ENCODE measurements at places on chromosomes 3 and 15.

- DNase-seq, result no peak
Measured at GRCh38 chr15:60568914-60569391, 90.0 kb upstream of the ICE2 start.

DNA sequence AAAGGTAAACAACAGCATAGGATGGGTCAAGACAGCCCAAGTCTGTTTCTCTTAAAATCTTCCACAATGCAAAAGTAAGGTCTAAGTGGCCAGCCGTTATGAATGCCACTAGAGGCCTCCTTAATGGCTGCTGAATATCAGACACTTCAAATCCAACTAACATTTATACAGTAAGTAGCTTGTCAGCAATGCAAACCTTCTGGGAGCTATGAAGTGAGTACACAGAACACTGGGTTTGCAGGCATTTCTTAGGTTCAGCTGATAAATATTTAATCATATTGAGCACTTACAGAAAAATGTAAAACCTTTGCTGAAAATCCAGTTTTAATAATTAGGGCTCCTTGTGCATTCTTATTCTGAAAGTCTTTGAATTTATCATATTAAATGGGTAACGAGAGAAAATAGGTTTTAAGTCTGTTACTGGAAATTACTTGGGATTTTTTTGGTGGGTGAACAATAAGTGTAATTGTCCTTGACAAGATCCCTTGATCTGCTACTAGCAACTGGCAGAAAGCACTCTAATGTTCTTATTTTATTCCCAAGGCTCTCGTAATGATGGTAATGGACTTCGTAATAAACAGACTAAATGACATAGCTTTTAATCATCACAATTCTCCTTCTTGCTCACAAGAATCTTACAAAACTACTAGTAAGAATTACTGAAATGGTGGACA, 141.7 kb upstream of the GPR149 start:
- DNase-seq, result no peak

GRCh38 chr3:115790759-115791158, 167.4 kb downstream of the GAP43 start:
- no peak for DNase-seq

- DNase-seq, result no peak
Measured at GRCh38 chr15:59157840-59158700, 48.6 kb upstream of the LDHAL6B start.

DNA sequence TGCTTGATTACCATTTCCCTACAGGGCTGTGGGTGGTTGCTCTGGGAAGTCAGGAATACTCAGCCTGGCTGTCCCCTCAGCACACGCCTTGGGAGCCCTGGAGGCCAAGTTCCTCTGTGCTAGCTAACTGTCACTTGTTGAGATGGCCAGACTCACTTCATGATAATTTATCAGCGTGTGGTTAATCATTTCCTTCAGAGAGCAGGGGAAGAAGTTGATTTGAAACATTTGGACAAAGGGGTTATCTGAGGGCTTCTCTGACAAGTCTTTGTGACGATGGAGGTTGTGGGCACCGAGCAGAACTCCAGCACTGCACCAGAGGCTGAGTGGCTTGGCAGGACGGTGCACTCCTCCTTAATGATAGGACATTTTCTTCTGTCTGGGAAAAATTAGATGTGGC, 61.9 kb downstream of the WHAMM start:
- no peak for DNase-seq

DNA sequence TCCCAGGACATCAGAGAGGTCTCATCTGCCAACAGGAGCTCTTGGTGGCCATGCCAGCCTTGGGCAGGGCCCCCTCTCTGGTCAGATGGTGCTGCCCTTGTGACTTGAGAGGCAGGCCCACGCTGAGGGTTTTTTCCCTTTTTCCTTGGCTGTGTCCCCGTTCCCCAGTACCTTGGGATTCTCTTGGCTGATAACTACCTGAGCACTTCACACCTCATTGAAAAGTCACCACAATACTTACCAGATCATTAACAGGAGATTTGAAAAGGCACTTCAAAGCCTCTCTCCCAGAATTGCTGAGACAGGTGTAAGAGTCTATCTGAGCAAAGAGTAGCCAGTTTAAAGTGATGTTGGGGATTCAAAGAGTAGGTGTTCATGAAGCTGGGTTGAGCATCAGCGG, 15.1 kb upstream of the TMEM158 start:
- DNase-seq, result no peak

DNA sequence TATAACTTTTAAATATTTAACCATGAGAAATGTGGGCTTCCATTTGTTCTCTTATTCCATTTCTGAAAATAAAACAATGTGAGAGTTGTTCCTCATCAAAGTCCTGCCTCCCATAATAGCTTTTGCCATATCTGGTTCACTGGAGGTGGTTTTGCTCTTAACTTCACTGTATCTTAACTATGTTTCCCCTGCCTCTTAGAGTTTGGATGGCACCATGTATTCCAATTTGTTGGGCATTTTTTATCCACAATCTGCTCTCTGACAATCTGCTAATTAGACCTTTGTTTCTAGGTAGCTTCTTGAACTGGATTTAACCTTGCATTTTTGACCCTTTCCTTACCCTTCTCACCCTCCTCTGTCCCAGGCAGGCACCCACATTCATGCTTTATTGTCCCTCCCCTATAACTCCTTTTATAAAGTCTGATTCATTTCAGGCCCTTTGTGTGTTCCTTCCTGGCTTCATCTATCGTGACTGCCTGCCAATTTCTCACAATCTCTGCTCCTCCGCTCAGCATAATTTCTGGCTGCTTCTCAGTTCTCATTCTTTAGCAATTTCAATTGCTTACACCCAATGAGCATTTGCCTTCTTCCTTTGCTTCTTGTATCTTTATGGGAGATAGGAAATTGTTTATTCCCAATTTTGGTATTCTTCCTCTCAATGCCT, 144.2 kb upstream of the ARHGEF26 start:
- DNase-seq, result no peak

DNA sequence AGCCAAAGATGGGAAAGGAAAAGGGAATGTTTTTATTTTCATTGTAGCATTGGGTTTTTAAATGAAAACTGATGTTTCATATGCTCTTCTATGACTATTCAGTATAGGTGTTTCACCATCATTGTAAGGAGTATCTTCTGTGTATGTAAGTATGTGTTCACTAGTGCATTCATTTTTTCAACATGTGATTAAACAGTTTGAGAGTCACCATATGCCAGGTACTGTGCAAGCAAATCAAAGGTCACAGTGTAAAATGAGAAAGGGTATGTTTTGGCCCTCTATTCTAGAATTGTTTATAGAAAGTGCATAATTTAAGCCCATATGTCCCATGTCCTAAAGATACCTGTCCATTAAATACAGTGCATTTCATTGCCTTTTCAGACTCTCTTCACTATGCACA, 207.2 kb downstream of the ZBTB20 start:
- no peak for DNase-seq

- no peak for DNase-seq
Measured at GRCh38 chr3:25727316-25727715, 55.9 kb downstream of the NGLY1 start.

DNA sequence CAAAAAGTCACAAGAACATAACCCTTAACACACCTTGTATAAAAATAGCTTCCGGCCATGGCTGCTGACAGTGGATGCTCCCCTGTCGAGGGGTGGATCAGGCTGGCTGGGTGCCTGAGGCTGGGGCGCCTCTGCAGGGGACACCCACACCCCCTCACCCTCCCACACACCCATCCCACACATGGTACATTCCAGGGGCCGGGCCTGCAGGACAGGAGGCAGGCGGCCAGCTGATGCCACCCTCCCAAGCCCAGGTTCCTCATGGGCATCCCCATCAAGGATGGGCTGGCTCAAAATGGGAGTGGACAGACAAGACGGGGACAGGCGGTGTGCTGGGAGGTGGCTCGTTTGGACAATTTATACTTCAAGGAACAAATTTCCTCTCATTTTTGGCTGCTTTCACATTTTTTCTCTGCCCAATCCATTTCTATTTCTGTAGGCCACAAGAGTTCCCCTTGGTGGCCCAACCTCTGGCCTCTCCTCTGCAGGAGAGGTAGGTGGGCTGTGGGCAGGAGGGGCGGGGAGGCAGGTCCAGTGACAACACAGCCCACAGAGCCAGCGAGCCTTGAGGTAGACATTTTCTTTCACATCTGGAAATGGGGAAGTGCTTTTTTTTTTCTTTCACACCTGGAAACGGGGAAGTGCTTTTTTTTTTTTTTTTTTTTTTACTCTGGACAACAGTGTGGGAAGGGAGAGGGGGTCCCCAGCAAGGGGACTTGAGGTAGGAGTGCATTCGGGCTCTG, 23.3 kb downstream of the RNU5B-1 start:
- no peak for DNase-seq

DNA sequence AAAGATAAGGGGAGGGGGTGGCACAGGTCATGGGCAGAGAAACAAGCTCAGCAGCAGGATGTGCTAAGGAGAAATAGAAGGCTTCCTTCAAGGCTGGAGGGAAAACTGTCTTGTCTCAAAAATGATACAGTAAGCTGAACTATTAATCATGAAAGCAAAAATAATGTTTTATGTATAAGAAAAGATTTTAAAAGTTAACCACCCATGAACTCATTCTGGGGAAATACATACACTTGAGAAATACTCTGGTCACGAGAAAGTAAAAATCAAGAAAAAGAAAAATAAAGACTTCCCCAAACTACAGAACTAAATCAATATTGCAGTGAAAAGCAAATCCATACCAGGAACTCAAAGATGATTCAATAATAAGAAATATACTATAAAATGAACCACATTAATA, 80.7 kb downstream of the KLF13 start:
- DNase-seq, result no peak

DNA sequence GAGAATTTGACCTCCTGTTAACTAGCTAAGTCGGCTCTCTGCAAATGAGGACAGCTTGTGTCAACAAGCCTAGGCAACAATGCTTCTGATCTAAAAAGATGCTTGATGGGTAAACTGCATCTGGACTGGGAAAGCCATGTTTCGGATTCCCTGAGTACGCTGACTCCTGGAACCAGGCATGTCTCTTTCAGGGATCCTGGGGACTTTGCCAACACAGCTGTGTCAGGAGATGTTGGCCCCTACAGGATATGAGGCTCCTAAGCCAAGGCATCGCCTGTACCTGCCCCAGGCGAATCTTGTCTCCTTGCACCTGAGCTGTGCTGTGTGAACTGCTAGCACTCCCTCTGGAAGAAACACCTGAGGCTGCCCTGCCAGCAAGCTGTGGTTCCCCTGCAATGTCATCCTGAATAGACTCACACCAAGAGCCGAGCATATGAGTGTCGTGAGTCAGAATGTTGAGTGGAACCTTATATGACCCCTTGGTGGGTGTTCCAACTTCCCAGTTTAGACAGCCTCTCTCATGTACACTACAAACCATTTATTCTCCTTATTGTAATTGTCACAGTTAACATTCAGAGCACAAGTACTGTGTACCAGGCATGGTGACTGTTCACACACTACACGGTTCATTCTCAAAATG, 17.0 kb downstream of the EOGT start:
- DNase-seq, result no peak

DNA sequence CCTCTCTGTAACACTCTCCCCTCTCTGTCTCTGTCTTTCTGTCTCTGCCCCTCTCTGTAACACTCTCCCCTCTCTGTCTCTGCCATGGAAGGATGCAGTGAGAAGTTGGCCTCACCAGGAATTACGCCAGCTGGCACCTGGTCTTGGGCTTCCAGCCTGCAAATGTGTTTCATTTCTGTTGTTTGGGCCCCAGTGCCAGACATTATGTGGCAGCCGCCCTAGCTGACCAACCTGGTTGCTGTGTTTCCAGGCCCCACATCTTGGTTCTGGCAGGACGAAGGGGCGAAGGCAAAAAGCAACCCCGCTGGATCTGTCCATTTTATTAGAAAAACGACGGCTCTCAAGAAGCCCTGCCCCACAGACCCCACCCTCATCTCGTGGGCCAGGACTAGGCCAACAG, 5.2 kb upstream of the ZXDC start:
- DNase-seq, result no peak

- no peak for DNase-seq
Measured at GRCh38 chr3:111428301-111428700, 113.7 kb upstream of the CD96 start.

DNA sequence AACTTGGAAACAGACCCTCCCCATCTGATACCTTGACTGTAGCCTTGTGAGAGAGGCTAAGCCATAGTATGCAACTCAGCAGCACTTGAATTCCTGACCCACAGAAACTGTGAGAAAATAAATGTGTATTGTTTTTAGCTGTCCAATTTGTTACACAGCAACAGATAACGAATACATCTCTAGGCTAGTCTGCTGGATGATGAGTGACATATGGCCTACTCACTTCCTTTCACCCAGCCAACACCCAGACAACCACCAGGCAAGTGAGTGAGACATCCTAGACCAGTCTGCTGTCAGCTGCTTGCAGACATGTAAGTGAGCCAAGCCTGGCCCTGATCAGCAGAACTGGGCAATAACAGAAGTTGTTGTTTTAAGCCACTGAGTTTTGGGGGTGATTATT, 19.2 kb upstream of the SMAD6 start:
- no peak for DNase-seq

DNA sequence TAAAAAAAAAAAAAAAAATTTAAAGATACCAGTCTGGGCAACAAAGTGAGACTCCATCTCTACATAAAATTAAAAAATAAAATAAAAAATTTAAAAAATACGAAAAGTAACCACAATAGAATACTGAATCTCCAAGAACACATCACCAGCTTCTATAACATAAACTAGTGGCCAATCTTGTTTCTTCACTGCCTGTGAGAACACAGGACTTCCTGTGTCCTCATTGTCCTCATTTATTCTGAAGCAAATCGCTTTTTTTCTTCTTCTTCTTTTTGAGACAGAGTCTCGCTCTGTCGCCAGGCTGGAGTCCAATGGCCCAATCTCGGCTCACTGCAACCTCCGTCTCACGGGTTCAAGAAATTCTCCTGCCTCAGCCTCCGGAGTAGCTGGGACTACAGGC, 28.6 kb upstream of the RAB7A start:
- no peak for DNase-seq

- DNase-seq, result no peak
Measured at GRCh38 chr3:186152889-186153292, 44.0 kb upstream of the ETV5 start.

DNA sequence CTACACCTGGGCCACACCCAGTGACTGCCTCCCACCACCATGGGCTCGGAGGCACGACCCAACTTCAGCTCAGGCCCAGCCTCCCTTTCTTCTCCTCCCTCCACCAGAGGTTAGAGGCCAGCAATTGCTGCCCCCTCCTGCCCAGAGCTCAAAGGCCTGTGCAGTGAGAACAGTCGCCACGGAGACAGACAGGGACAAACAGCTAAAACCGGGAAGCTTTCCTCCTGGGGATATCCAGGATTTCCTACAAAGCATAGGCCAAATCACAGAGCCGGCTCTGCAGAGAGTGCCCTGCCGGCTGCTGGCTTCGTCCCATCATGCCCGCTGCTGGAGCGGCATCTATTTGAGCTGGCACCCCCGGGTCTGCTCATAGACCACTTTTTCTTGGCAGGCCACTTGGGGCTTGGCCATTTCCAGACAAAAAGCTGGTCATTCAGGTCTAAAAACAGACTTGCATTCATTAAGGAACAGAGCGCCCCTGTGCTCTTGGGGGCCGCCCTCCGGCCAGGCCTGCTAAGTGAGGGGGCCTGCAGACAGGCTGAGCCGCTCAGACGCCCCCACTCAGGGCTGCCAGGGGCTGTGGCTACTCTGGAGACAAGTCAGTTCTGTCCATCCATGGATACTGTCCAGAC, 17.5 kb downstream of the GRAMD2A start:
- no peak for DNase-seq

- no peak for DNase-seq
Measured at GRCh38 chr3:59290358-59290757, 240.5 kb upstream of the CFAP20DC start.

All from activated B cell treated with CpG ODN at 0.5 μM for 24 hours (primary cell).